Natural killer cell treated with Interleukin-12 subunit alpha and Interleukin-12 subunit beta and Interleukin-15 and Interleukin-18, amount 100 ng/mL, for 72 hours (primary cell): ENCODE measurements at places on chromosomes 2 and 18.

DNA sequence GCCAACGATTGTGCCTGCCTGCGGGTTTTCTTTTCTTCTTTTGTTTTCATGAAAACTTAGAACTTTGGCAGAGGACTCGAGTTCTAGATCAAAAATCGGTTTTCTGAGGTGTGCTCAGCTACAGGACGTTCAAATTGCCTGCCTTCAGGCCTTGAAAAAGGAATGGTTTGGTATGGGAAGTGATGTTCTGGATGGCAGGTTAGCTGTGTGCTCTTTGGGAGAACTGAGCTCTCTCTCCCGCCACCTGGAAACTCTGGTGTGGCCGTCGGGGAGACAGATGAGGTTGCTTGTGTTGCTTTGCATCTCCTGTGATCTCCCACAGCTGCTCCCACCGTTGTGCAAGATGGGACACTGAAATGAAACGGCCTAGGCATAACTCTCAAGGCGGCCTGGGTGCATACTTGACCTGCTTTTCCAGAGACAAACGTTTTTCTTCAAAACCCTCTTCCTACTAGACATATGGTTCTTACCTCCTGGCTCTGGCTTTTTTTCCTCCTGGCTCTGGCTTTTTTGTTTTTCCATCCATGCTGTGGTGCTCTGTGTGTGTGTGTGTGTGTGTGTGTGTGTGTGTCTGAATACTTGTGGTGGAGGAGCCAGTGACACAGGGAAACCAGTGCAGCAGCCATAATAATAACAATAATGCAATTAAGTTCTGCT, 2.0 kb downstream of the FMNL2 start:
- no peak for DNase-seq

DNA sequence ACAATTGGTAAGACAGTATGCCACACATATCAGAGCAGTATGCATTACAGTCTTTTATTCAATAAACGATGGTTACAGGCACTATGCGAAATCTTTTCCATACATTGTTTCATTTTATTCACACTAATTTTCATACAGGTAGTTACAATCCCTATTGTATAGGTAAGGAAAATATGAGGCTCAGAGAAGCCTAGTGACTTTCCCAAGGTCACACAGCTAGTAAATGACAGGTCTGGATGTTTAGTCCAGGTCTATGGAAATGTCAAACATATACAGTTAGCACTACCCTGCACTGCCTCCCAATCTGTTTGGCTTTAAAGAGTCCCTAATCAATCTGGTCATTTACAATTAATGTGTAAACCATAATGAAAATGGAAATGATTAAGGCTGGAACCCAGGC, 372.2 kb downstream of the MTX2 start:
- no peak for DNase-seq

DNA sequence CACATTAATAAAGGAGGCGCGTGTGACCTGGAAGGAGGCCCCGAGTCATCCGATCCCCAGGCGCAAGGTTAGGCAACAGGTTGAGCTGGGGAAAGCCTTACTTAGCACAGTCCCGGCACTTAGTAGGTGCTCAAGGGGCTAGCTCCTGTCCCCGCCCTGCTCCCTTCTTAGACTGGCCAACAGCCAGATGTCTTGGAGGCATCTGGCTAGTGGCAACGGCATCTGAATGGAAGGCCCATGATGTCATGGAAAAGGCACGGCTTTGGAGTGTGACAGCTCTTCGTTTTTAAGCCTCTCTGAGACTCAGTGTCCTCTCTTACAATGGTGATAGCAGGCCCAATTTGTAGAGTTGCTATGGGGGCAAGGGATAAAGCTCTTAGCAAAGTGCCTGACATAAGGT, 258.3 kb downstream of the CYRIA start:
- no peak for DNase-seq

DNA sequence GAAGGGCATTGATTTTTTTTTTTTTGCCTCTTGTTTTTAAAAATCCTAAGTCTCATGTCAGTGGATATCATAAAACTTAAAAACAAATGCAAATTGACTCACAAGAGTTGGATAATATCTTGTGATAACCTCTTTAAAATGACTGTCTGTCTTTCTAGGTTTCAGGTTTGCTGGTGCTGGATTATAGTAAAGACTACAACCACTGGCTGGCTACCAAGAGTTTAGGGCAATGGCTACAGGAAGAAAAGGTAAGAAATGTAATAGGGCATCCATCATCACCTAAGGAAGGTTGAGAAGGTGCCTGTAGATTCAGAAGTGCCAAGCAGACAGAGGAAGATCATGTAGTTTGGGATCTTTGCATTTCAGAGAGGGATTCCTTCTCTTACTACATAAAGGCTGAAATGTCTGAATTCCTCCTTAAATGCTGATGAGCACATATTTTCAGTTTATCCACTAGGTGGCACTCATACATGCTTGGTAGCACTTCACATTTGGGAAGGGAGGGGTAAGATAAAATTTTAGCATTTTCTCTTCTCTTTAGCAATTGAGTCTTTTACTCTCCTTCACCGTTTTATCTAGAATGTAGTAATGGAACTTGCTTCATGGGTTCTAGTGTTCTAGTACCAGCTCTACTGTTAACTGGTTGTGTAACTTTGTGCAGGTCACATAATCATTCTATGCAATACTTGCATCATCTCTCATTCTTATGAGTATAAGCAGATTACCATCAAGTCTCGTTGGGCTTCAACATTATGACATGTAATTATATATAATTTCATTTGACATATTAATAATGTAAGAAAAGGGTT, 21.1 kb downstream of the CPS1 start:
- peak; percentile 62 for DNase-seq

- DNase-seq = no peak
These were observed 51.0 kb downstream of the AQP12A start for GRCh38 chr2:240742602-240743095.

GRCh38 chr2:67455219-67456142, 58.3 kb downstream of the ETAA1 start:
- no peak for DNase-seq

DNA sequence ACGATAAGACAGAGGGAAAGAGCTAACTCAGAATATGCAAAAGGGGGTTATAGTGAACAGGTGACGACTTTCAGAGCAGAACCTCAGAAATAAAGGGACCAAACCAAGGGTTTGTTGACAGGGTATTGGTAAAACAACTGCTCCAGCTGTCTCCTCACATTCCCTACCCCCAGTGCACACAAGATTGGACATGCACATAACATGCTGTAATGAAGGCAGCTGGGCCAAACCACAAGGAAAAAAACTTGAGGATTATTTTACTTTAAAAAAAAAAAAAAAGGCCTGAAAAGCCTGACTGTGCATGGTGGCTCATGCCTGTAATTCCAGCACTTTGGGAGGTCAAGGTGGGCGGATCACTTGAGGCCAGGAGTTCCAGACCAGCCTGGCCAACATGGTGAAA, 3.5 kb downstream of the RBM43 start:
- DNase-seq = no peak

- DNase-seq = peak; percentile 68
These were observed 16.6 kb downstream of the MALT1 start for GRCh38 chr18:58687871-58688308.

GRCh38 chr2:95023222-95023597, 2.3 kb upstream of the MAL start:
- DNase-seq = peak; percentile 10

- DNase-seq = no peak
These were observed 908.1 kb upstream of the FANCL start for GRCh38 chr2:59149271-59149670.

DNA sequence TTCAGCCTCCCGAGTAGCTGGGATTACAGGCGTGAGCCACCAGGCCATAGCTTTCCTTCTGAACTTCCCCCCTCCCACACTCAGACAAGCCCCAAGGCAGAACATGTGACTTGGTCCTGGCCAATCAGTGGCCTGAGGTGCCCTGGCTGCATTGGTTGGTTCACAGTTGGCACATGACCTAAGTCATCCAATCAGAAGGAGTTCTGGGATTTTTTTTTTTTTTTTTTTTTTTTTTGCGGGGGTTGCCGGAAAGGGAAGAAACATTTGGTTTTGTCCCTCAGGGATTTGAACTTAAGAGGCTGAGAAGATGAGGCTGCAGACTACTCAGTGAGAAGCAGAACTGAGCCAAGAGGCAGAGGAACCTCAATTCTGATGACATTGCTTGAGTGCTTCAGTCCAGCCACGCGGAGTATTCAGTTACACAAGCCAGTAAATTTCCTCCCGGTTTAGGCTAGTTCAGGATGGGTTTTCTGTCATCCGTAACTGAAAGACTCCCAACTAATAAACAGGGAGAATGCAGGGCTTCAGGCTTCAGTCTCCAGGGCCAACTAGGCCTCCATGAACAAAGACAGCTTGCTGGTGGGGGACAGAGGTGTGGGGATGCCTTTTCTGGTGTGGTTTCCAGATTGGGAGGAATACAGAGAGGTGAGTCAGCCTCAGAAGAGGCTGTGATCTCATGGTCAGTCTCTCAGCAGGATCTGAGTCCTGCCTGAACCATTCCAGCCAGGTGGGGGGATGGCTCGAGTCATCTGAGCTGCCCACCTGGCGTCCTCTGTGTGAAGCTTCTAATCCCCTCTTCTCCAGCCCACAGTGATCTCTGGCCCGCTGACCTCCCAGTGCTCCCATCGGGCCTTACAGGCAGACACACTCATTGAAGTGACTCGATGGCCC, 9.2 kb downstream of the PTMA start:
- DNase-seq = no peak

- DNase-seq = no peak
These were observed 40.6 kb upstream of the MRPL19 start for GRCh38 chr2:75605770-75606529.

DNA sequence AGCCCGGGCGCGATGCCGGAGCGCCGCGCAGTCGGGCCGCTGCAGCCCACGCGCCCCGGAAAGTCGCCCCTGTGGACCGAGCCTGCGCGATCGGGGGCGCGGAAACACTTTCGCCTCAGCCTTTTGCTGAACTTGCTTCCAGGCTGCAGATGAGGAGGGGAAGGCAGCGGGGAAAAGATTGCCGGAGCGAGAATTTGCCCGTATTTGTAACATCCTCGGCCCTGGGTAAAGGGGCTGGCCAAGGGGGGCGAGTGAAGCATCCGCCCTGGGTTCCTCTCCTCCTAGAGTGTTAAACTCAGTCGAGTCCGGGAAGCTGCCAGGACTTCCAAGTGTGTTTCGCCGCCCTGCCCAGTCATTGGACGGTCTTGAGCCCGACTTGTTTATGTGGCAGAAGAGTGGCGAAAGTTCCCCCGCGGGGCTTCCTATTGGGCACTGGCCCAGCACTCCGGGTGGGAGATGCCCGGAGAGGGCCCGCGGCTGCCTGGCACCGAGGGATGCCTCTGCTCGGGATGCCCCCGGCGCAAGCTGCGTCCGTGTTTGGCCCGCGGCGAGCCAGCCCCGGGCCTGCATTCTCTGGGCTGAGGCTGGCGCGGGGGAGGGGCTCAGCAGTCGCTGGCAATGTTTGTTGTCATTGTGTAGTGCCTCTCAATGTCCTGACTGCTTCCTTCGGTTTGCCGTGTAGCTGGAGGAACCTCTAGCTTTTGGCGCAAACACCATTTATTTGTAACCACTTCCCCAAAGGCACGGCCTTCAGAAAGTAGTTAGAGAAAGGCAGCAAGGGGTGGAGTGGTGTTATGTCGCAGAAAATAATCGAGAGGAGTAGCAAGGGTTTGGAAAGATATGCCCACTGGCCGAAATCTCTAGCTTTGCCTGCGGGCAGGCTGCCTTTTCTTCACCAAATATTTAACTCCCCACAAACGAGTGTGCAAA, 1.1 kb downstream of the CYBRD1 start:
- peak; percentile 62 for DNase-seq

- no peak for DNase-seq
These were observed 95.9 kb downstream of the AOX1 start for GRCh38 chr2:200681697-200682096.

DNA sequence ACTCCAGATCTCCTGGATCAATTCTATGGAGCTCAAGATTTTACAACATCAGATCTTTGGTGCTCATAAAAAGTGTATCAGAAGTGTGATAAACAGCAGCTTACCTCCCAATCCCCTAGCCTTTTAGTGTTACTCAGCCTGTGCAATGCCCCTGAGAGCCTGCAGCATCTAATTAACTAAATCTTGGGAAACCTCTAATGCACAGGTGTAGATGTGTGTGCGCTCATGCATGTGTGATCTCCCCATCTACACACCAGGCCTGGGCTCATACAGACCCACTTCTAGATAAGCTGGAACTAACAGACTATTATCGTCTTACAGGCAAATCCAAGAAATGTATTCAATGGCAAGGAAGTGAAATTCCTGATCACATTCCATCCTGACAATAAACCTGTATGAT, 7.5 kb downstream of the SUCLG1 start:
- no peak for DNase-seq

- DNase-seq = no peak
These were observed 63.9 kb downstream of the CCBE1 start for GRCh38 chr18:59633317-59633716.

DNA sequence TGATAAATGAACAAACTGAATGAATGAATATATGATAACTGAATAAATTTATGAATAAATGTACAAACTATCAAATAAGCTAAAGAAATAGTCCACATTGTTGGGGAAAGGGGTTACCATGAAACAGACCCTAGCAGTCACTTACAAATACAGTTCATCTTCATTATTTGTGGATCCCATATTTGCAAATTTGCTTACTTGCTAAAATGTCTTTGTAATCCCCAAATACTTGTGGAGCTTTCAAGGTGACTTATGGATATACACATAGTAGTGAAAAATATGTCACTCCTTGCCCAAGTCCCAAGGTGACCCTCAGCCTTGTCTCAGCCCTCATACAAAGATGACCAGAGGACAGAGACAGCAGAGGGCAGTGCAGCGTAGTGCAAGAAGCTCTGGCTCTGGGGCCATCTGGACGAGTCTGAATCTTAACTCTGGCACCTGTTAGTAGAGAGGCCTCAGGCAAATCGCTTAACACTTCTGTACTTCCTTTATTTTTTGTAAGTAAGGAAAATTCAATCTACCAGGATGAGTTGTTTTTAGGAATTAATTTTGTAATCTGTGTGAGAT, 3.1 kb downstream of the PAIP2B start:
- no peak for DNase-seq

DNA sequence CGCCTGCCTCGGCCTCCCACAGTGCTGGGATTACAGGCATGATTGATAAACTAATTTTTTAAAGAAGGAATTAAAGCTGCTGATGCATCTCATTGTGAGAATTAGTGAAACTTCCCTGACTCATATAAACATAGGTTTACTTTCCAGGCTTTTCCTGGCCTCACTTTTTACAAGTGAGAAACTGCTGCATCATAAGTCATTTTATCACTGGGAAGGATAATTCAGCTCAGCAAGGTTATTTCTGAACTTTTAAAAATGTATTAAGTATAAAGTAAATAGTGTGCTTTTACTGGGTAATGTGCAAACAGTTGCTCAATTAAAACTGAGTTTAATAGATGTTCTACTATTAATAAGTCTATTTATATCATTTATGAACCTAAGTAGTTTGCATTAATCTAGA, 1130.3 kb upstream of the CDH2 start:
- no peak for DNase-seq

DNA sequence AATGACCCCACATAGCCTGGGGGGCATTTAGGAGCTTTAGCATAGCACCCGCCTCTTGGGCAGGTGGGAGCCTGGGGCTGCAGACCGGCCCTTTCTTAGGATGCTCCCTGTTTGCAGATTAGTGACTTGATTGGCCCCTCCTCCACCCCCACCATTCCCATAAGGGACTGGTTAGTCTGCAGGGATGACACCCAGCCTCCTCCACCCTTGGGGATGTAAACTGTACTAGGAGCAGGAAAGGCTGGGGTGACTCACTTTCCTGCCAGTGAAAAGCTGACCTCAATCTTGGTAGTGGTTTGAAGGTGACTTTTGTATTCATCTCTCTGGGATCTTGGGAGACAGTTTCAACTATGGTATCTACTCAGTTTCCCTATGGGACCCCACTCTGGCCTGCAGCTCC, 24.2 kb downstream of the CTIF start:
- no peak for DNase-seq
